ENCODE measurements at places on chromosomes 7 and 10. TPM values are rescaled to one million over a fixed set of nuclear protein-coding genes. Genes with fewer than 3 reads are reported as not detected.

- DNase-seq: no peak
Observed at GRCh38 chr10:59362959-59363381, 621 bp upstream of the FAM13C start.

DNA sequence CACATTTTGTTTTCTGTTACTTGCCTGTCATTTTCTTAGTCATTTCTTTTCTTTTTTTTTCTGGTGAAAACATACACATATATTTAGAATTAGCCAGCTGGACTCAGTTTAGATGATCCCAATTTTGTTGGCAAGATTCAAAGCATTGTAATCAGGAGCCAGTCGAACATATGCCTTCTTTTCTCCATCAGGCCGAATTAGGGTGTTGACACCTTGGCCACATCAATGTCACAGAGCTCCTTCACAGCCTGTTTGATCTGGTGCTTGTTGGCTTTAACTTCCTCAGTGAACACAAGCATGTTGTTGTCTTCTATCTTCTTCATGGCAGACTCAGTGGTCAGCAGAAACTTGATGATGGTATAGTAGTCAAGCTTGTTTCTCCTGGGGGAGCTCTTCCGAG lies 32.6 kb downstream of the PHF14 start:
- no peak for DNase-seq

DNA sequence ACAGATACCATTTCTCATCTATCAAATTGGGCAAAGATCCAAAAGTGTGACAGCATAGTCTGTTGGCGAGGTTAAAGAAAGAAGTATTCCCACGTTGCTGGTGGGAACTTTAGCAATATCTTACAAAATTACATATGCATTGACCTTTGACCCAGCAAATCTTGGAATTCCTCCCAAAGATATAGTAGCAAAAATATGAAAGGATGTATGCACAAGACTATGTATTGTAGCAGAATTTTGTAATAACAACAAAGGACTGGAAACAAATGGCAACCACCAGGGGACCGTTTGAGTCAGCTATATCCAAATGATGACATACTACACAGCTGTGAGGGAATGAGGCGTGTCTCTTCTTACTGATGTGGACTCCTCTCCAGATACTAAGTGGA lies 50.2 kb downstream of the KCNH2 start:
- no peak for DNase-seq

DNA sequence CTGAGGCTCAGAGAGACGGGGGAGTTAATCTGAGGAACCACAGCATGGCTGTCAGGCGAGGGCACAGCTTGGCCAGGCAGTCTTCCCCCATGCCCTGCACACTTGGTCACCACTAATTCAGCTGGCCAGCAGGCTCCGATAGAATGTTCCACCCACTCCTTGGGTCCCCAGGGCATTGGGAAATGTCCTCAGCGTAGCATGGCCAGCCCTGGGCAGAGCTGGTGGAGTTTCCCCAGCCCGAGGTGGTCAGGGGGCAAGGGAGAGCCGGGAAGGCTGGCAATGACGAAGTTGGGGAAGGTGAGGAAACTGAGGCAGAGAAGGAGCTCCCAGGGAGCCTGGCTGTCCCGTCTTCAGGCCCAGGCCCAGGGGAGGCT lies 12.1 kb upstream of the GRIFIN start:
- no peak for DNase-seq

The MYO3A gene
- not detected for polyA plus RNA-seq

Data from keratinocyte (primary cell).